ENCODE measurements at places on chromosomes 16 and 17.

DNA sequence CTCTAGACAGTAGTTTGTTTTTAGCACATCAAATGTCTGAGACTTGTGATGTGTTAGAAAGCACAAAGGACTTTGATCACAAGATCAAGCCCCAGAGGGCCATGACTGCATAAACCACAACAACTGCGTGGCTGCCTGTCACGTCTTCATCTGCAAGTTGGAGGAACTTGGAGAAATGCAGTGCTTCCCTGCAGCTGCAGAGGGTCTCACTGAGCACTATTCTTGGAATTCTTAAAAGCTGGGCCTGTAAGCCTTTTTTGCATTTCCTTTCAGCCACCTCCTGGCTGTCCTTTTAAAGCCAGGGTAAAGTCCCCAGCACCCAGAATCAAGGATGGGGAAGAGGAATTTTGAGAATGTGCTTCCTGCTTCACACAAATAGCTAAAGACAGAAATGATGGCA is 431.3 kb downstream of the MAF start:
- no peak for DNase-seq

DNA sequence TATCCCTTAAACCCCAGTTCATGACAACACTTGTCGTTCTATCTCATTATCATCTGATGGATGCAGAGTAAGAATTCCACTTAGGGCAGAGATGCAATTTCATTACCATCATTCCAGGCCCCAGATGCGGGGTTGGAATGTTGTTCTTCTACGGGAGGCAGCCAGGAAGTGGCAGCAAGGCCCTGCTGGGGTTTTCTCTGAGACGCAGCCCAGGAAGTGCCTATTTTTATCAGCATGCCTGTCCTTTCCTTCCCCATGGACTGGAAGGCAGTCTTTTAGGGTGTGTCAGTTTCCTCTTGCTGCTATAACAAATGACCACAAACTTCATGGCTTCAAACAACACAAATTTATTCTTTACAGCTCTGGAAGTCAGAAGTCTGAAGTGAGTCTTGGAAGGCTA is 246.6 kb upstream of the DYNLRB2 start:
- no peak for DNase-seq

DNA sequence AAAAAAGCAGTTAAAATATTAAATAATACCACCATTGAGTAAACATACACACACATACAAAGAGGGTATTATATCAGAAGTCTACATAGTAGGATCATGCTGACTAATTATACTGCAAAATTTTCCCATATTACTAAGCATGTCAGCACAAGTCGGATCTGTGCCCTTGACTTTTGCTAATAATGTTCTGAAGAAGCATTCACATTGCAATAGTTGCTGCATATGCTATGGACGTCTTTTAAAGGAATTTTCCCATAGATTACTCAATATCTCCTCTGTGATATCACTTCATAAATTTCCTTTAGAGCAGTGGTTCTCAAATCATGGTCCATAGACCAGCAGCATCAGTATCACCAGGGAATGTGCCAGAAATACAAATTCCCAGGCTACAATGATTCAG is 110.9 kb upstream of the NUDT7 start:
- DNase-seq, result no peak

DNA sequence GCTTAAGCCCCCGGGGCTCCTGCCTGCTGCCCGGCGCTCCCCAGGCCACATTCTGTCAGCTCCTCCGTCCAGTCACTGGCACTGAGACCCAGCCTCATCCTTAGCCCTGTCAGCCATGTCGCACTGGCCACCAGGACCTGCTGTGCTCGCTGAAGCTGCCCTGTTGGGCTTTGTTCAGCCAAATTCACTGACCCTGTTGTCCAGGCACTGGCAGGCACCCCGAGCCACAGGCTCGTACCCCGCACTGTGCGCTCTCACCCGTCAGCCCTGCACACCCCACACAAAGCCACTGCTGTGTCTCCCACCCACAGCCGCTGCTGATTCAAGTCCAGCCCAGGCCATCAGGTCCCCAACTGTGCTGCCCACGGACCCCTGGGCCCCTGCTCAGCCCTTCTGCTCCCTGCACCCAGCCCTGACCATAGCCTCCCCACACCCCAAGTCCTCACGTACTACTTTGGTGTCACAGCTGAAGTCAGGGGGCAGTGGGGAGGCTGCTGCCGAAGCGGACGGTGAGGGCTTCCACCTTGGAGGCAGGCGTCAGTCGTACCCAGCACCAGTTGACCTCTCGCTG is 131.5 kb upstream of the CHMP6 start:
- no peak for DNase-seq

GRCh38 chr16:23564575-23565363 is 7.2 kb downstream of the UBFD1 start:
- DNase-seq, result no peak

GRCh38 chr17:73340093-73340596 is 28.3 kb upstream of the CDC42EP4 start:
- DNase-seq, result peak; percentile 1

DNA sequence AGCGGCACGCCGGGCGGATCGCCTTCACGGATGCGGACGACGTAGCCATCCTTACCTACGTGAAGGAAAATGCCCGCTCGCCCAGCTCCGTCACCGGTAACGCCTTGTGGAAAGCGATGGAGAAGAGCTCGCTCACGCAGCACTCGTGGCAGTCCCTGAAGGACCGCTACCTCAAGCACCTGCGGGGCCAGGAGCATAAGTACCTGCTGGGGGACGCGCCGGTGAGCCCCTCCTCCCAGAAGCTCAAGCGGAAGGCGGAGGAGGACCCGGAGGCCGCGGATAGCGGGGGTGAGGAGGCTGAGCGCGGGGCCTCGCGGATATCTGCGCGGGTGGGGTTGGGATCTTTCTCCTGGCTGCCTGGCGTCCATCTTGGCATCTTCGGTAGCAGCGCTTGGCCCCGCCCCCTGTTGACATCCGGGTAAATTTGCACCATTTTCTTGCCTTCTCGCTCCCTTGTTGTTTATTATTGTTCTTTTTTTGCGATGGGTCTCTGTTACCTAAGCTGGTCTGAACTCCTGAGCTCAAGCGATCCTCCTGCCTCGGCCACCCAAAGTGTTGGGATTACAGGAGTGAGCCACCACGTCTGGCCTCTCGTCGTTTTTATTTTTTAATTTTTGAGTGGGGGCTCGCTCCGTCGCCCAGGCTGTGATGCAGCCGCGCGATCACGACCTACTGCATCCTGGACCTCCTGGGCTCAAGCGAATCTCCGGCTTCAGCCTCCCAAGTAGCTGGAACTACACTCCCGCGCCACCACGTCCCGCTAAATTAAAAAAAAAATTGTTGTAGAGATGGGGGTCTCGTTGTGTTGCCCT is 898 bp downstream of the TERF2IP start:
- DNase-seq, result peak; percentile 83

DNA sequence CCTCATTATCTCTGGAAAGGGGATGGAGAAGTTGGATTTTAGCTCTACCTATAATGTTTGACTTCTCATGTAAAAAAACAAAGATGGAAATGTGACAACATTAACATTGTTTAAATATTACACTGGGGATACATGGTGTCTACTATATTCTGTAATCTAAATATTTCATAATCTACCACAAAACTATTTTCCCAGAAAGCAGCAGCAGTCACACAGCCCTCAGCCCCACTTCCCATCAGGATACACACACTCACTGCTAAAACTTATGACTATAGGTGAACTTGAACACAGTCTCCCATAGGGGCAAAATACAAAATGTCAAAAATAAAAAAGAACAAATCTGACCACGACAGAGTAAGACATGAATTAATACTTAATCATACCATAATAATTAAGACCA is 95.7 kb downstream of the KANSL1 start:
- DNase-seq, result no peak

- no peak for DNase-seq
These were observed 241.4 kb downstream of the PMP22 start for GRCh38 chr17:15023589-15024336.

GRCh38 chr16:22681554-22682291 is 132.2 kb upstream of the HS3ST2 start:
- no peak for DNase-seq

DNA sequence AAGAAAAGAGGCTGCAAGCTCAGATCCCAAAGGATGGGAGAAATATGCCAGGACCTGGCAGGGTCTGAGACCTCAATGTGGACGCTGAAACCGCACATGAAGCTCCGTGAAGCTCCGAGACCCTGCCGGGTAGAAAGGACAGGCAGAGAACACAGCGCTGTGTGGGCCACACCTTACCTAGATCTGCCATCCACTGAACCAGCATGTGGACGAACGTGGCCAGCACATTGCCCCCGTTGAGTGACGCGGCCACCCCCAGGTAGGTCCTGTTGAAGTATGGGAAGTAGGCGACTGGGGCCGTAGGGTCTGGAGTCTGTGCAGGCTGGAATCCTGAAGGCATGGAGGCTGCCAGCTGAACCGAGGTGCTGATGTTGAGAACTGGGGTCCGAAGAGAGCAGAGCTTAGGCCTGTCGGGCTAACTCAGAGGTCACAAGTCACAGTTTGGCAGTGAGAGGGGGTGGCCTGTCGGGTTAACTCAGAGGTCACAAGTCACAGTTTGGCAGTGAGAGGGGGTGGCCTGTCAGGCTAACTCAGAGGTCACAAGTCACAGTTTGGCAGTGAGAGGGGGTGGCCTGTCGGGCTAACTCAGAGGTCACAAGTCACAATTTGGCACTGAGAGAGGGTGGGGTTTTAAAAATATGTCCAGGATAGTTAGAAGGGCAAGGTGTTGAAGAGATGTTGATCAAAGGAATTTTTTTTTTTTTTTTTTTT is 6.1 kb upstream of the TRPV1 start:
- no peak for DNase-seq

DNA sequence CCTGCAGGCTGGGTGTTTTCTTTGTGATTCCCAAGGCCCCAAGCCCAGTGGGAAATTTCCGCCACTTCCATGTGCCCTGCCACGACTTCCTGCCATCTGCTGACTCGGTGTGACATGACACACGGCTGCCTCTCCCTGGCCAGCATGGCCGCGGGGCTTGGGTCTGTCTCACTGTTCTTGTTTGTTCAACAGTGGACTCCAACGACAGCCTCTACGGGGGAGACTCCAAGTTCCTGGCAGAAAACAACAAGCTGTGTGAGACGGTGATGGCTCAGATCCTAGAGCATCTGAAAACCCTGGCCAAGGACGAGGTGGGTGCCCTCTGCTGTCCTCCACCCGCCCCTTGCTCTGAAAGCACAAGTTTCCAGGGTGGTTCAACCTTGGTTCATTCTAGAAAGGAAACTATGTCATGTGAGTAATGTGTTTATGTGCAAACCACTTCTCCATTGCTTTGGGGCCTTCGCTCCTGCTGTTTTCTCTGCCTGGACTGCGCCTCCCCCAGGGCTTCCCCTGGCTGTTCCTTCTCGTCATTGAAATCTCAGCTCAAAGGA is 26.8 kb downstream of the KNOP1 start:
- DNase-seq, result no peak

DNA sequence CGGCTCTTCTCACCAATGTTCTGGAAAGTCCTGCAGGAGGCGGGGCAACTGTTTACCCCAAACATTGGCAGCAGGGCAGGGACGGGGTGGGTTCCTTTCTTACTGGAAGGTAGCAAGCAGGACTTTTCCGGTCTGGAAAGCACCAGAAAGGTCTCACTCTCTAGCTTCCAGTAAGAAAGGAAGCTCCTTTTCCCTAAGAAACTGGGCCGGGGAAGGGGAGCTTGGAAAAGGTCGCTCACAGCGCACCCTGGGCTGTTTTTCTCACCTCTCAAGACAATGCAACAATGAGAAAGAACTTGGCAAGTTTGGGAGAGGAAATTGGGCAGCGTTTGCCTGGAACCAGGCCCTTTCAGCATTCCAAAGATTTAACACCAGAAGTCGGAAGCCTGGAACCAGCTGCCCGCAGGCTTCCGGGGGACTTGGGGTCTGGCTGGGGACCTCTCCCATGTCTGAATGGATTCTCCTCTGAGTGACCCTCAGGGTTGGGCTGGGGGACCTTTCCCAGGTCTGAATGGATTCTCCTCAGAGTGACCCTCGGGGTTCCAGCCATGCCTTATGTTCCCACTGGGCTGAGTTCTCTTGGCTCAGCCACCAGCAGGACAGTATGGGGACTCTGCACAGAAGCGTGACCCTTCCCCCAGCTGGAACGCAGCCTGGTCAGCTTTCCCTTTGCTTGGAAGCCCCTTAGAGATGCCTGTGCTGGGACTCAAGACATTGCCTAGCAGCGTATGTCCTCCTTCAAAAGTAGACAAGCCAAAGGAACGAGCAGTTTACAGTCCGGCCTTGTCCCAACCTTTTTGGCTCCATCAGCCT is 166.5 kb upstream of the PLCG2 start:
- DNase-seq, result no peak

DNA sequence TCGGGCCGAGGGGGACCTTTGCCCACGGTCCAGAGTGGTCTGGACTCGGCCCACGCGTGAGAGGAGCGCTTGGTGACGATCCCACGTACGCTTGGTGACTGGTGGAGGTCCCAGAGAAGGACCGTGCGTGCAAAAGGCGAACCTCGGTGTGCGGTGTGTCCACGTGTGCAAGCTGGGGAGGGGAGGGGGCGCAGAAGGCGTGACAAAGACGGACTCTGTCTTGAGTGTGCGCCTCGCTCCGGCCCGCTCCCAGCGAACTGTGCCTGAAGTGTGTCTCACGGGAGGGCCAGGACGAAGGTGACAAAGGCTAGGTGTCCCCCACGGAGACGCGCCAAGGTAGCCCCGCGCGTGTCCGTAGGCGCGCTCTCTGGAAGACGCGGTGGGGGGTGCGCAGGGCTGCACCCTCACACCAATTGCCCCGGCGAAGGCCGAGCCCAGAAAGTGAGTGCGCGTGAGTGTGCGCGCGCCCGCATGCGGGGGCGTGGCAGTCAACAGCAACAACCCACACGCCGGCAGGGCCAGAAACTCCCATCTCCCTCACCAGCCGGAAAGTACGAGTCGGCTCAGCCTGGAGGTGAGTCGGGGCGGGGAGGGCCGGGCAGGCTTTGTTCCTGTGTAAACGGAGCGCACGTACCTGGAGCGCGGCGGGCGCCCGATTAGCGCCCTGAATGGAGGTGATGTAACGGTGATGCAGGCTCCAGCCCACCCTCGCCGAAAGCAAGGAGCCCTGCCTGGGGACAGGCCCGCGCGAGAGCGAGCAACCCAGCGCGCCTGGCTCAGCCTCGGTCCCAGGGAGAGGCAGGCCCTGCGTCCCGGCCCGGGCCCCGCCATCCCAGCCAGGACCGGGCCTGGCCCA is at the start of gene GPRC5C:
TSS of gene GPRC5C (plus strand) at position 521 of the 856 bp plus-strand sequence. CDS start 7,689 bp downstream, outside the sequence.
- DNase-seq, result peak; percentile 12

DNA sequence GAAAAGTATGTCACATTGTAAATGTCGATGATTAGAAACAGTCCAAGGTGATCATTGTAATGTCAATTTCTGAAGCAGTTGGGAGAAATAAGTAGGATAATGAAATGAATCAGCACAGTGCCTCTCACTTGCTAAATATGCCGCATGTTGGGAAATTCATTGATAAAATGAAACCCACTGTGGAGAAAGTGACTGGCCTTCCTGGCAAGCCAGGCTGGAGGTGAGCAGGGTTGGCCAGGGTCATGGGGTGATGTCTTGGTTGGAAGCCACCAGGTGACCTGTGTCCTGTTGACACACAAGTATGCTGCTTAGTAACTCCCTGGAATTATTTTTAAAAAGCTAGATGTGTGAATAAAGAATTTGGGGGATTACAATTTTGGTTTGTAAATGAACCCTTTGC is 14.9 kb upstream of the WNT9B start:
- DNase-seq, result no peak

- DNase-seq, result no peak
These were observed 18.3 kb downstream of the RARA start for GRCh38 chr17:40327244-40327729.

- peak; percentile 48 for DNase-seq
These were observed 802 bp downstream of the CYLD start for GRCh38 chr16:50742576-50743200.

GRCh38 chr17:75238684-75239191 is 22.7 kb downstream of the GGA3 start:
- peak; percentile 60 for DNase-seq

All from CD4-positive, alpha-beta T cell treated with Interleukin-15 for 4 hours (primary cell).